Omental fat pad (tissue), 4 donors: ENCODE measurements at places on chromosomes 2 and 18. TPM values are rescaled to one million over a fixed set of nuclear protein-coding genes. Genes with fewer than 3 reads are reported as not detected.

Gene ARHGAP25
- 6.1 TPM for total RNA-seq

Gene RPRM
- not detected for total RNA-seq

Gene C2orf80
- not detected for total RNA-seq

Gene MAP3K19
- total RNA-seq: not detected

Gene TWSG1
- total RNA-seq: 26.6 TPM

Gene ACADL
- 17.3 TPM for total RNA-seq

Gene ITPRIPL1
- 7.6 TPM for total RNA-seq

Gene EPHA4
- total RNA-seq: 22.7 TPM

Gene FIGN
- 12.0 TPM for total RNA-seq

Gene DSG3
- not detected for total RNA-seq

Gene MARS2
- 24.9 TPM for total RNA-seq

Gene ZNF892
- 2.9 TPM for total RNA-seq

Gene VWC2L
- total RNA-seq: not detected

Gene TMEFF2
- total RNA-seq: not detected

Gene RPRD1A
- 54.2 TPM for total RNA-seq

Gene ALPI
- not detected for total RNA-seq

Gene LIMS4
- 2.0 TPM for total RNA-seq

Gene MC4R
- not detected for total RNA-seq

Gene MYCN
- 0.19 TPM for total RNA-seq

Gene SIX3
- not detected for total RNA-seq

Gene ARHGAP28
- total RNA-seq: 23.7 TPM

Gene EFEMP1
- 225 TPM for total RNA-seq

Gene IL36A
- not detected for total RNA-seq

Gene UXS1
- 42.0 TPM for total RNA-seq
